PC-3 (cell line): ENCODE measurements at places on chromosomes 1 and 21.
A peak's percentile ranks its signal among the peaks of the same experiment; 100 is the strongest.

DNA sequence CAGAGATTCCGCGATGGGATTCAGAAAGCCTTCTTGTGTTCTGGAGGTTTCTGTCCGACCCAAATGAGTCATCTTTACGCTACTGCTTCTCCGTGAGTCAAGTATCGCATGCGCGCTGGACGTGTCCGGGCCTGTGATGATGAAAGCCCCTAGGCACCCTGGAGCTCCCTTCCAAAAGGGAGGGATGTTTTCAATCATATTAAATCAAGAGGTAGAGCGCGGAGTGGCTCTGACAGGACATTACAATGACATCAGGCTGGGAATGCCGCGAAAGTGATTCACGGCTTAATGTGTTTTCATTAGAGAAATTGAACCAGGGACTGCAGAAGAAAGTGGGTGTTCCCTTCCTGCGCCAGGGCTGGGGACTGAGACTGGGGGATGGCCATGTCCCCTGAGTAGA, 48.5 kb downstream of the AJAP1 start:
- H3K27me3 ChIP-seq = peaks cover 21% of the 10 kb centered on the region; the same call in 1 of the 2 replicates
- no peaks in the 10 kb centered on the region for H3K4me1 ChIP-seq
- no peak for DNase-seq
- H3K27ac ChIP-seq = no peak overlapping the region
- no peaks in the 10 kb centered on the region for H3K36me3 ChIP-seq

DNA sequence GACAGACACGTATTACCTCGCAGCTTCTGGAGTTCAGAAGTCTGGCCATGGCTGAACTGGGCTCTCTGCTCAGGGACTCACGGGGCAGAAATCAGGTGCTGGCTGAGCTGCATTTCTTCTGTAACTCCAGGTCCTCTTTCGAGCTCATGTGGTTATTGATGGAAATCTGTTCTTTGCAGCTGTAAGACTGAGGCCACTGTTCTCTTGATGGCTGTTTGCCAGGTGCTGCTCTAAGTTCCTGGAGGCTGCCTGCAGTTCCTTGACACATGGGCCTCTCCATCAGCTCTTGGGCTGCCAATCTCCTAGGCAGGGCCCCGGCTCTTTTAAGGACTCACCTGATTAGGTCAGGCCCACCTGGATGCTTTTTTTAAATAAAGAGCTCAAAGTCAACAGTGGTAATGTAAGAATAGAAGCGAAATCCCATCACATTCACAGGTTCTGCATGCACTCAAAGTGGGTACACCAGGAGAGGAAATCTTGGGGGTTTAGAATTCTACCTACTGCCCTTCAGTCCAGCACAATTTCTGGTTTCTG, 139.1 kb downstream of the KAZN start:
- no peak overlapping the region for H3K4me3 ChIP-seq
- no peaks in the 10 kb centered on the region for H3K36me3 ChIP-seq
- H3K27ac ChIP-seq = peak overlapping the region; percentile 83
- peak; percentile 43 for DNase-seq

- peaks cover 33% of the 10 kb centered on the region for H3K36me3 ChIP-seq
- H3K4me3 ChIP-seq = peak overlapping the region; percentile 87
- H3K27me3 ChIP-seq = no peaks in the 10 kb centered on the region
- H3K4me1 ChIP-seq = peaks cover 43% of the 10 kb centered on the region
- no peak for DNase-seq
Observed at GRCh38 chr1:67687198-67687545, 2.2 kb downstream of the GADD45A start.

GRCh38 chr1:89657886-89658285, 25.0 kb downstream of the LRRC8C start:
- 0 out of 2 replicates have a peak, but pooled peaks cover 9% of the 10 kb centered on the region for H3K4me1 ChIP-seq
- DNase-seq = peak; percentile 12
- no peaks in the 10 kb centered on the region for H3K27me3 ChIP-seq
- H3K36me3 ChIP-seq = no peaks in the 10 kb centered on the region
- no peak overlapping the region for H3K4me3 ChIP-seq

GRCh38 chr1:224047538-224047937, 66.4 kb upstream of the FBXO28 start:
- H3K27me3 ChIP-seq = no peaks in the 10 kb centered on the region
- no peak for DNase-seq
- H3K27ac ChIP-seq = no peak overlapping the region
- H3K4me1 ChIP-seq = peaks cover 20% of the 10 kb centered on the region
- no peaks in the 10 kb centered on the region for H3K36me3 ChIP-seq

GRCh38 chr1:58650141-58650540, 49.7 kb downstream of the MYSM1 start:
- no peak overlapping the region for H3K4me3 ChIP-seq
- DNase-seq = peak; percentile 29
- H3K4me1 ChIP-seq = peaks cover 10% of the 10 kb centered on the region
- no peak overlapping the region for H3K27ac ChIP-seq
- H3K36me3 ChIP-seq = no peaks in the 10 kb centered on the region

DNA sequence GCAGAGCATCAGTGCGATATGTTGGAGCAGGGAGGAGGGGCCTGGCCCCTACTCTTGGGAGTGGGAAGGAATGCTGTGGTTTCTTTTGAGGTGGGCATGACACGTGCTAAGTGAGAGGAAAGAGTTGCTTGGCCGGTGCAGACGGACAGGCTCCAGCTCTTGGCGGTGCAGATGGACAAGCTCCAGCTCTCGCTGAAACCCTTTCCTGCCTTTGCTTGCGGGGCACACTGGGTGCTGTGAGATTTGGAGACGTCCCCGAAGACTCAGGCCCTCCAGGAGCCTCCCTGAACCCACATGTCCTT, 15.9 kb downstream of the PDXK start:
- 0 out of 2 replicates have a peak, but pooled peaks cover 3% of the 10 kb centered on the region for H3K4me1 ChIP-seq
- peaks cover 55% of the 10 kb centered on the region for H3K36me3 ChIP-seq
- no peak overlapping the region for H3K27ac ChIP-seq
- no peaks in the 10 kb centered on the region for H3K27me3 ChIP-seq
- H3K4me3 ChIP-seq = no peak overlapping the region

DNA sequence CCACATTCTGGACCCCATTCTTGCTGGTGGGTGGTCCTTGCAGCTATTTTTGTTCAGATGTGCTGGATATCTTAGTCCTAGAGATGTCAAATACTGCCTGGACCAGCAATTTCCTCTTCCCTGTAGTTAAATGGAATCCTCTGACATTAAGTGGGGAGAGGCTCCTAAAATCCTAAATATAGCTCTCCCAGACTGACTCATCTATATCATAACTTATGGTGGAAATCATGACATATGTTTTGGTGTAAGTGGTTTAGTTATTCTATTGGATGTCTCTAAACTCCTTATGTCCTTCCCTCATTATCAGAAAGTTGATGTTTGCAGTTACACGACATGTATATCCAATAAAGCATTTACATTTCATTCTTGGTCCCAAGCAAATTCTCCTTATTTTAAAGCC, 73.1 kb downstream of the KCNJ6 start:
- peaks cover 10% of the 10 kb centered on the region for H3K27me3 ChIP-seq
- DNase-seq = no peak
- H3K4me1 ChIP-seq = no peaks in the 10 kb centered on the region
- H3K27ac ChIP-seq = no peak overlapping the region
- no peak overlapping the region for H3K4me3 ChIP-seq
- H3K36me3 ChIP-seq = no peaks in the 10 kb centered on the region

GRCh38 chr1:201288007-201288406, 4.7 kb downstream of the PKP1 start:
- H3K36me3 ChIP-seq = peaks cover 45% of the 10 kb centered on the region
- H3K27me3 ChIP-seq = no peaks in the 10 kb centered on the region
- H3K4me3 ChIP-seq = no peak overlapping the region

GRCh38 chr1:196649990-196650389, 1.9 kb upstream of the CFH start:
- no peak overlapping the region for H3K4me3 ChIP-seq
- H3K27ac ChIP-seq = no peak overlapping the region
- no peaks in the 10 kb centered on the region for H3K36me3 ChIP-seq
- DNase-seq = no peak
- H3K27me3 ChIP-seq = no peaks in the 10 kb centered on the region
- peaks cover 7% of the 10 kb centered on the region; the same call in 1 of the 2 replicates for H3K4me1 ChIP-seq

- peaks cover 38% of the 10 kb centered on the region for H3K4me1 ChIP-seq
- H3K36me3 ChIP-seq = peaks cover 30% of the 10 kb centered on the region
- peak overlapping the region; percentile 93 for H3K4me3 ChIP-seq
Observed at GRCh38 chr1:183632114-183632513, 3.5 kb downstream of the ARPC5 start.

DNA sequence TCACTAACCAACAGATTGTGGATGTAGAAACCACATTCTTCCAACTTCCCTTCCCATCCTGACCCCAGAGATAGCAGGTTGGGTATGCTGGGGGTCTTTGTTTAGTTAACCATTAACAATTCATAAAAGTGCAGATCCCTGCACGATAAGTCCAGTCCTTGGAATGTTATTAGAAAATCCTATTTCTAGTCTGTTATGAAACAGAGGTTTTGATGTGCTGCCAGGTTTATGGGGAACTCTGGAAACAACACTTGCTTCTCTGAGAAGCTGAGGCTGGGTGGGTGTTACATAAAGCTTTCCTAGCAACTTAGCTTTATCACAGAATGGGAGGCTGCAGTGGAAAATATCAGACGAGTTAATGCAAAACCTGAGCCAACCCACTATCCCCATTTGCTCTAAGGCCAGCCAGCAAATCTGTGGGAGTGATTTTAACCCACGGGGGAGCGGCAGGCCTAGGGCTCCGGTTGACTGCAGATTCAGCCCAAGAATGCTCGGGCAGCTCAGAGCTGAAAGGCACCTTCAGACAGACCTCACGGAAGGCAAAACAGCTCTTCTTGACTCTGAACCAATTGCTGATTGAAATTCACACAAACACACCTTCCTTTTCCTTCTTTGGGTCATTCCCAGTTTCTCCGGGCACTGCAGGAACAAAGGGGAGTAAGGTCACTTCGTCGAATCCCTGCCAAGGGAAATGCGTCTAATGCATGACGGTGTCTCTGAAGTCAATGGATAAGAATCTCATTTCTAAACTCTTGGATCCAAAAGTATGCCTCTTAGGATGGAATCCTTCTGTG, 111.7 kb upstream of the IRF2BP2 start:
- no peaks in the 10 kb centered on the region for H3K36me3 ChIP-seq
- peaks cover 46% of the 10 kb centered on the region for H3K4me1 ChIP-seq
- DNase-seq = no peak
- H3K27ac ChIP-seq = peak overlapping the region; percentile 99
- no peaks in the 10 kb centered on the region for H3K27me3 ChIP-seq
